Activated T-cell treated with anti-CD3 and anti-CD28 coated beads for 1 hour (primary cell): ENCODE measurements at places on chromosomes 12 and 14.

DNA sequence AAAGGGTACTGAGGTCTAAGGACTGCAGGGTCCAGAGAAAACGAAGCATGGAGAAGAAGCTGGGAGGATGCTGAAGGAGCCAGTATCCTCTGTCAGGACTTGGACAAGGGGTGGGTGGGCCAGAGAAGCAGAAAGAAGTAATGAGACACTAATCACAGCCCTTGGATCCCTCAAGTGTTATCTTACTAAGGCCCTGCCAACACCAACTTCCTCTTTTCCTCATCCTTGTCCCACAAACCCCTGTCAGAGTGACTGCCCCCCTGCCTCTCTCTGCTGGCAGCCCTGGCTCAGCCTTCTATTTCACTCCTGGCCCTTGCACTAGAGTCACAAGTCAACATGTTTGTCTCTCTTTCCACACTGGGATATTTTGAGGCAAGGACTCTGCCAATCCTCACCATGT lies 3.8 kb upstream of the ASIC1 start:
- no peak for DNase-seq

DNA sequence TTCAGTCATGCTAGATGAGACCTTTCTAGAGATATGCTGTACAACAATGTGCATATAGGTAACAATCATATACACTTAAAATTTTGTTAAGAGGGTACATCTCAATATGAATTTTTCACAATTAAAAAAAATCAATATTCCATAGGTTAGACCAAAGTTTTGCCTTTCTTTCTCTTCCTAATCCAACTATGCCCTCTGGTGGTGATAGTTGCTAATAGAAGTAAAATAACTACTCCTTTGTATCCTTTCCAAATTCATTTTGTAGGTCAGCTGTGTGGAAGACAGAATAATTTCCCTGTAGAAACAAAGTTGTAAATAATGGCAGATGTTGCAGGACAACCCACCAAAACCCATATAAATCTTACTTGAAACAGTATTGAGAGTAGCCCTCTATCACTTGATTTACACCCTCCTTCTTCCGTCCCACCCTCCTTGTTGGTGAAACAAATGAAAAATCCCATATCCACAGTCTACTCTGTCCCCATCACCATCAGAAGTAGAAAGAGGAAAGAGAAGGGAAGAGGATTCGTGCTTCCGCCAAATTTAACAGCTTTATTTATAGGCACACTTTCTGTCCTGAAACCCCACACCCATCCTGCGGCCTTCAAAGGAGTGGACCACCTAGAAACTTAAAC lies 34.2 kb upstream of the KICS2 start:
- DNase-seq = no peak

DNA sequence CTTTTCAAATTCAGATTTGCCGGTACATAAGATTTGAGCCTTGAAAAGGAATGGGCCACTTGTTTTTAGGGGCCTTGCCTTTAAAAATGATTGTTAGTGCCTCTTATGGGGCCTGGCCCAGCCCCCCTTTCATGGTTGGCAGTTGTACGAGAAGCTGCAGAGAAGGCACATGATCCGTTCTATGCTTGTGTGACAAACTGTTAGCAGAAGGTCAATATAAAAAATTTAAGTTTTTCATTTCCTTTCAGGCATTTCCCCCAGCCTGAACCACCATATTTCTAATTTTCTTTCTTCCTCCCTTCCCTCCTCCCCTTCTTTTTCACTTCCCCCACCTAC lies 119.1 kb downstream of the PLXNC1 start:
- DNase-seq = no peak

DNA sequence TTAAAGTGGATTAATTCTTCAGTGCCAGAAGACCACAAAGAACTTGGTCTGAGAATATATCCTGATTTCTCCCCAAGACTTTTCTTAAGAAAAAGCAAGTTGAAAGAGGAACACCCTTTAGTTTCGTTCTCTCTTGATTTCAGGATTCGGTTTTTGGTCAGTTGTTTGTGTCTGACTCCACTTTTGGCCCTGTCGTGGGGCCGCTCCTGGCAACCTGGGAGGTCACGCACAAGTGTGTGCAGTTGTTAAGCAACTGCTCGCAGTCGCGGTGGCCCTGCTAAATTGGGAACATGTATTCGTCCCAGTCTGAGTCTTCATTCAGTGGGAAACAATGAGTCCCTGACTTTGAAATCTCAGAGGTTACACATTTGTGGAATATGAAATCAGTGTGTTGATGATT lies 68.7 kb downstream of the RGS6 start:
- no peak for DNase-seq

- DNase-seq = no peak
Measured at GRCh38 chr14:103729496-103730448, 14.2 kb downstream of the ZFYVE21 start.

GRCh38 chr14:64639340-64639821 lies 64.8 kb upstream of the PLEKHG3 start:
- DNase-seq = no peak

- no peak for DNase-seq
Measured at GRCh38 chr12:114670291-114670980, 13.5 kb downstream of the TBX3 start.

- DNase-seq = no peak
Measured at GRCh38 chr12:53502983-53503728, 2.1 kb downstream of the TARBP2 start.

DNA sequence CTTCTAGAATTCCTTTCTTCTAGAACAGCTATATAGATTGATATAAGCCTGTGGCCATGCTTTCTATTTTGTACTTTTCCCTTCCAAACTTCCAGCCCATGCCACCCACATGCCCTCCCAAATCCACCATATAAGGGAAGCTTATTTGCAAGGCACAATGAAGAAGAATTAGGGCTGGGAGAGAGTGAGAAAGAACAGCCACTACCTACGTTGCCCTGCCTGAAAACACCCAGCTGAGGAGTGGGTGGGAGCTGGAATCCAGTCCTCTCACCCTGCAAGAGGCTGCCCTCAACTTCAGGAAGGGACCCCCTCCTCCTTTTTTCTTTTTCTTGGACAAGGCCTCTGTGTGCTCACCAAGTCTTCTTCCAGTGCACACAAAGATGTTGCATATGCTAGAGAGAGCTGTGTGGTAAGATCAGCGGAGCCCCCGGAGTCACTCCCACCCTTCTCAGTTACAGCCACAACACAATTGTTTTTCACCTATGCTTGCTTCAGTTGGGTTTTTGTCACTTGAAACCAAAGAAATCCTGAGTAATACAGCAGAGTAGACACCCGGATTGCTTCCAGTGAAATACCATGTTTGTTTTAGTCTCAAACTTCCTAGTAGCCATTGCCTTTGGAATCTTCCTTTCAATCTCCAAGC lies 38.8 kb downstream of the CDKL1 start:
- no peak for DNase-seq

- DNase-seq = no peak
Measured at GRCh38 chr14:90513161-90514014, 116.6 kb downstream of the CALM1 start.

- no peak for DNase-seq
Measured at GRCh38 chr12:4133029-4133428, 140.5 kb upstream of the CCND2 start.

- no peak for DNase-seq
Measured at GRCh38 chr12:16246264-16246663, 31.2 kb downstream of the SLC15A5 start.
